ENCODE measurements at places on chromosomes 6 and 20.

DNA sequence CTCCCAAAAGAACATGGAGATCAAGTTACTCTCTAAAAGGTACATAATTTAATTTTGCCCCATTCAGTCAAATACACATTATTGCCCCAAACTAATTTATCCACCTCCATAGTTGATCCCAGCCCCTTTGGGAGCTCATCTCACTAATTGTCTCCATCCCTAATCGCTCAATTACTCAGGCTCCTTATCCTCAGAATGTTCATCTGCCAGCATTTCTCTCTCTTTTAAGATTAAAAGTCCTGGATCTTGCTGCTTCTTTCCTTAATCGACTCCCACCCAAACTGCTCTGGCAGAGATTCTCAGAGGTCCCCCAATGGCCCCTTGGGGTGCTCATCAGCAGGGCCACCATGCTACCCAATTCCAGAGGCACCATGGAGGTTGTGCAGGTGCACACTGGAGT is 18.4 kb upstream of the NNAT start:
- DNase-seq = no peak

- no peak for DNase-seq
These were observed 57.2 kb upstream of the MAFB start for GRCh38 chr20:40746251-40746650.

DNA sequence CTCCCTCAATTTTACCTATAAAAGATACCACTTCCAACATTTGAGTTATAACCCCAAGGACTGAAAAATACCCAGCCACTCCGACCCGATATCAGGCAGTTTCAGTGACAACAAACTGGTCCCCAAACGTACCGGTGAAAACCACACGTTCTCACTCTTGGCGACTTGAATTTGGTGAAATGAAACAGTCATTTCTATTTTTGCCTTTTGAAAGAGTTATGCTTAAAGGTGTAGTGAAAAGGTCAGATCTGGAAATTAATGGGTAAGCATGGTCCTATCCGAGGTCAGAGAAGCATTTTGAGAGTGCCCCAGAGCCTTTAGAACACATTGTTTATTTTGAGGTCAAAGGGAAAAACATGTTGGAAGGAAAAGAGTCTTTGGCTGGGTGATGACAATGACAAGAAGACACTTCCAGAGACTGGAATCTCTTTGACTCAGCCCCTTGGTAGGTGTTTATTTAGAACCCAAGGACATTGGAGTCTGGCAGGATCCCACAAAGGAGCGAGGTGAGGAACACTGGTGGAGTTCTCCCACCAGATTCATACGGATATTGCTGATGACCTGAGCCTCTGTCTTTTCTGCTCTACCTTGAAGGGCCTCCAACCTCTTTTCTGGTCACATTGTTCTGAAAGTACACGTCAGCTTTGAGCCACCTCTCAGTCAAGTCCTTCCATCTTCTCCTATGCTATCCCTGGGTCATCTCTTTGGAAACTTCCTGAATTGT is 235.0 kb downstream of the GMPR start:
- no peak for DNase-seq

DNA sequence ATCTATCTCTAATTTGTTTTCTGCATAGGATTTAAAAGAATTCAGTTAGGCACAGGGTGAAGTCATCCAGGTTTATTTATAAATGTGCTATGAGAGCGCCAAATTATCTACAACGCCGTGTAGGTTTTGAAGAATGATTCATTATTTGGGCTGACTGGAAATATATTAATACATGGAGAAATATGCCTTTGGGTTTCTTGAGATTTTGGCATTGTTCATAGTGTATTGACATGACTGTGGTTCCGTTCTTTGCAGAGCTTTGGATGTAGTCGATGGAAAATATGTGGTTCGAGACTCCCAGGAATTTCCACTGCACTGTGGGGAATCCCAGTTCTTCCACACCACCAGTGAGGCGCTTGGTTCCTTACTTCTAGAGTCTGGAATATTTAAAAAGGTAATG is 90.9 kb downstream of the CRYBG1 start:
- DNase-seq = peak; percentile 73

GRCh38 chr20:4891997-4892396 is 109.3 kb downstream of the SLC23A2 start:
- no peak for DNase-seq

DNA sequence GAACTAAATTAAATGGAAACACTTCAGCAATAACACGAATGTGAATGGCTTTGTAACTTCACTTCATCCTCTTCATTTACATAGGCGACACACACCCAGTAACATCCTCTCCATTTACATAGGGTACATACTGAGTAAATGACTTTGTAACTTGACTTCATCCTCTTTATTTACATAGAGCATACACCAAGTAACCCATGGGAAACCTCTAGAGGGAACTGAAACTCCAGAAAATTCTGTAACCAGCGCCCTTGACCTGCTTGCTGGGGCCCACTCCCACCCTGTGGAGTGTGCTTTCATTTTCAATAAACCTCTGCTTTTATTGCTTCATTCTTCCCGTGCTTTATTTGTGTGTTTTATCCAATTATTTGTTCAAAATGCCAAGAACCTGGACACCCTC is 81.6 kb upstream of the OPRM1 start:
- DNase-seq = no peak

- DNase-seq = no peak
These were observed 162.1 kb upstream of the ZNF337 start for GRCh38 chr20:25858495-25859425.

GRCh38 chr20:35232575-35232974 is 6.1 kb downstream of the MMP24 start:
- DNase-seq = peak; percentile 52

- DNase-seq = no peak
These were observed 28.1 kb upstream of the VAPB start for GRCh38 chr20:58360936-58361335.

DNA sequence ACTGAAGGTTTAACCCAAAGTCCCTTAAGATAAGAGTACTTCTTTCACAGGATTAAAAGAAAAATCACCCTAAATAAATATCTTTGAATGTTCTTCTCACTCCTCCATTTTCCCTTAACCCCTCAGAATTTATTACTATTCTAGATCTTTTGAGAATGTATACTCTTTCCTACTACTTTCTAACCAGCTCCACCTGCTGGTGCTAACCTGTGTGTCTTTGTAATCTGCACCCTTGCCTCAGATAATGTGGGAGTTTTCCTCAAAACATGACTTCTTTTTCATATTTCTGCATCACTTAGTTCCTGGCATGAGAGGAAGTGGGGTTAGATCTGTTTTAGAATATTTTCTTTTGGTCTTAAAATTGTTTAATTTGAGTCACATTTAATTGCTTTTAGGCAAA is 394.2 kb downstream of the BMP2 start:
- peak; percentile 9 for DNase-seq

DNA sequence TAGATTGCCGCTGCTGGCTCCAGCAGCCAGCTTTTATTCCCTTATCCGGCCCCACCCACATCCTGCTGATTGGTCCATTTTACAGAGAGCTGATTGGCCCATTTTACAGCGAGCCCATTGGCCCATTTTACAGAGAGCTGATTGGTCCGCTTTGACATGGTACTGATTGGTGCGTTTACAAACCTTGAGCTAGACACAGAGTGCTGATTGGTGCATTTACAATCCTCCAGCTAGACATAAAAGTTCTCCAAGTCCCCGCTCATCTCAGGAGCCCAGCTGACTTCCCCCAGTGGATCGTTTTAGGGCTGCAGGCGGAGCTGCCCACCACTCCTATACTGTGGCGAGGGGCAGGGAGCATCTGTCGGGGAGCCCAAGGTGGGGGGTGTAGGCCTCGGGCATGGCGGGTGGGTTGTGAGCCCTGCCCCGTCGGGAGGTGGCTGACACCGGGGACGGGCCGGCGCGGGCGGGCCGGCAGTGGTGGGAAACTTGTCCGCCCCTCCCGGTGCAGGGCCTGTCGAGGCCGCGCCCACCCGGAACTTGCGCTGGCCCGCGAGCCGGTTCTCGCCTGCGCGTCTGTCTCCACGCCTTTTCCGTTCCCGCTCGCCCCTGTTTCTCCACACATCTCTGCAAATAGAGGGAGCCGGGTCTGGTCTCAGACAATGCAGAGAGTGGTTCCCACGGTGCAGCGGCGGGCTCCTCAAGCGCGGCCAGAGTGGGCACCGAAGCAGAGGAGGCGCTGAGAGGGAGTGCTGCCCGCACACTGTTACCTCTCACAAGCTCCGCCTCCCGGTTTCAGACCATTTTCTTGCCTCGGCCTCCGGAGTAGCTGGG is 86.1 kb upstream of the STMND1 start:
- no peak for DNase-seq

- DNase-seq = no peak
These were observed 131.5 kb downstream of the INSM1 start for GRCh38 chr20:20499439-20499838.

DNA sequence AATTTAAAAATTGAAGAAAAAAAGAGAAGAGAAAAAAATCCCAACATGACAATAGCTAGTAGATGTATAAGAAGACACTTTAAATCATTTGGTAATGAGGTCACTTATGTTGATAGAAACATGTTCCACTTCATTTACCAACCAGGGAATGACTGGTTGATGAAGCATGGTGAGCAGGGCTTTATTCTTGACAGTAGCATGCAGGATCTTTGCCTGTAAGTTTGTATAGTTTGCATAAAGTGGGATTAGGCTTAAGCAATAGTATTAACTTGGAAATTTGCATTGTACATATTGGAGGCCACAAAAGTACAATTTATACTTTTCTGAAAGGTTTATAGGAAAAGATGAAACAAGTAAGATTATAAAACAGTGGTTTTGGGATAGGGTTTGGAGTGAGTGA is 67.0 kb downstream of the NOX3 start:
- no peak for DNase-seq

- DNase-seq = no peak
These were observed 12.6 kb downstream of the PCMTD2 start for GRCh38 chr20:64268174-64268573.

GRCh38 chr20:20022498-20022897 is 5.3 kb downstream of the NAA20 start:
- DNase-seq = no peak

GRCh38 chr6:163688739-163689362 is 274.3 kb downstream of the QKI start:
- no peak for DNase-seq

GRCh38 chr6:145069966-145070365 is 665.4 kb downstream of the EPM2A start:
- DNase-seq = no peak

GRCh38 chr20:47454298-47455132 is 47.2 kb upstream of the NCOA3 start:
- DNase-seq = no peak

DNA sequence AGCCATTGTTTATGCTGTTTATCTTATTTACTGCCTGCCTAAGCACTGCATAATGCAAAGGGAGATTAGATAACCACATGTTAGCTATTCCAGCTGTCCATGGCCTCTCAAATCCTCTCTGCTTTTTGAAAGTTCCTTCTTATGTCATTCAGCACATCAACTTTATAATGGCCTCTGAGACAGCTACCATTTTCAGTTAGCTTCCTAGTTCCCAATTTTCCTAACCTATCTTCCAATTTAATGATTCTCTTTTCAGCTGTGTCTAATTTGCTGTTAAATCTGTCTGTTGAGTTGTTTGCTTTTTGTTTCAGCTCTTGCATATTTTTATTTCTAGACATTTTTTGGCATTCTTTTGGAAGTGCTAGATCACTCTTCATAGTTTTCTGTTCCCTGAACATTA is 173.4 kb upstream of the PLCB4 start:
- no peak for DNase-seq

GRCh38 chr6:14524319-14524718 is 406.7 kb downstream of the CD83 start:
- DNase-seq = no peak

DNA sequence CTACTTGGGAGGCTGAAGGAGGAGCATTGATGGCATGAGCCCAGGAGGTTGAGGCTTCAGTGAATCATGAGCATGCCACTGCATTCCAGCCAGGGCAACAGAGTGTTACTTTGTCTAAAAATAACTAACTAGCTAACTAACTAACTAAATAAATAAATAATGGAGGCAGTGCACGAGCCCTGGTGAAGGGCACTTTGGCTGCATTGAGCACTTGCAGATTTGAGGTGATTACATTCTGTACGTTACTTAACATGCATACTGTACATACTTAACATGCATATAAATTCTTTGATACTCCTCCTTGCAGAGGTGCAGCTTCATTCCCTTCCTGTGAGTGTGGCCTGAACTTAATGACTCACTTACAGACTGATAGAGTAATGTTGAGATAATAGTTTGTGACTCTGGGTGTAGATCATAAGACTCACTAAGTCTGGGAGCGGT is 10.7 kb downstream of the HLA-A start:
- no peak for DNase-seq

DNA sequence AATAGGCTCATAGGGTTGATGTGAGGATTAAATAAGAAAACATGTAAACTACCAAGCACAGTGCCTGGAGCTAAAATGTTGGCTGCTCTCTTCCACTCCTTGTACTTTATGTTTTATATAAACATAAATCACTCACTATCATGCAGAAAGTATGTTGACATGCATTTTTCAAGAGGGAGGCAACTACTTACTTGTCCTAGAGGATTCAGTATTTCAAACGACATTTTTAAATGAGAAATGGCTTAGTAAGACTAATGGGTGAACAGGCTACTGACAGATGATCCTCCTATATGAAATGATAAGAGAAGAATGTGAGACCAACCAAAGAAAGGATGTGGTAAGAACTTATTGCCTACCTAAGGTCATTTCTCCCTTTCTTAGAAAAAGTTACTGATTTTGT is 21.0 kb downstream of the LATS1 start:
- DNase-seq = no peak

DNA sequence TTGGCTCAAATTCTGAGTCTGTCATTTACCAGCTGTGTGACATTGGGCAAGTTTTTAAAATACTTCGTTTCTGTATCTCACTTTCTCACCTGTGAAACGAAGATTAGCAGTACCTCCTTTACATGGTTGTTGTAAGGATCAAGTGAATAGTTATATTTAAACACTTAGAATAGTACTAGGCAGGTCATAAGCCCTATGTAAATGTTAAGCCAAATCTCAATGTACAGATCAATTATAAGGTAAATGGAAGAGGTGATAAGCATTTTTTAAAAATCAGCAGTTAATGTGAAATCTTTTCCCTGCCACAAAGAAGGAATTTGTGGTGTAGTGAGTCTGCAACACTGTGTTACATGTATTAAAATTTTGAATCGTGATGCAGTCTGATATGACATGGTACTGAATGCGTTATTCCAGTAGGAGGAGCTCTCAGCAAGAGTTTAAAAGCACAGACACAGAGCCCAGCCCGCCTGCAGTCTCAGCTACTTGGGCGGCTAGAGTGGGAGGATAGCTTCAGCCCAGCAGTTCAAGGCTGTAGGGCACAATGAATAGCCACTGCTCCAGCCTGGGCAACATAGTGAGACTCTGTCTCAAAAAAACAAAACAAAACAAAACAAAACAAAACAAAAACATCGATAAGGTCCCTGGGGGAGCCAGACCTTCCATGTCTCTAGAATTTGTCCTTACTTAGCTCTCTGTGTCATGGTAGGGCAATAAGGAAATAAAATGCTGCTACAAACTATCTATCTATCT is 46.0 kb downstream of the GTF2H5 start:
- peak; percentile 72 for DNase-seq

DNA sequence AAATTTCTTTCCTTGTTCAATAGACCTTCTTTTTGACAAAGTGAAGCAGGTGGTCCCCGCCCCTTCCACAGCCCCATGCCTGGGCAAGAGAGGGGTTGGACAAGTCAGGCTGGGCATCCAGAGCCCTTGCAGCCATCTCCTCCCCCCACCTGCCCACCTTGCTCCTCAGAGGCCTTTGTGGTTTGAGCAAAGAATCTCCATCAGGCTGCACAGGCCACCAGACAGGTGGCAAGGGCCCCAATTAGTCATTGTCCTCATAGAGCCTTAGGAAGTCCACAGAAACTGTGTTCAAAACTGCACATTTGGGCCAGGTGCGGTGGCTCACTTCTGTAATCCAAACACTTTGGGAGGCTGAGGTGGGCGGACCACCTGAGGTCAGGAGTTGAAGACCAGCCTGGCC is 1.5 kb upstream of the MAPK13 start:
- DNase-seq = no peak
